ENCODE measurements at places on chromosomes 16 and 17.

- no peak for DNase-seq
Measured at GRCh38 chr17:46043606-46044005, 44.6 kb downstream of the STH start.

GRCh38 chr17:62714016-62714777, 86.7 kb downstream of the MRC2 start:
- no peak for DNase-seq

DNA sequence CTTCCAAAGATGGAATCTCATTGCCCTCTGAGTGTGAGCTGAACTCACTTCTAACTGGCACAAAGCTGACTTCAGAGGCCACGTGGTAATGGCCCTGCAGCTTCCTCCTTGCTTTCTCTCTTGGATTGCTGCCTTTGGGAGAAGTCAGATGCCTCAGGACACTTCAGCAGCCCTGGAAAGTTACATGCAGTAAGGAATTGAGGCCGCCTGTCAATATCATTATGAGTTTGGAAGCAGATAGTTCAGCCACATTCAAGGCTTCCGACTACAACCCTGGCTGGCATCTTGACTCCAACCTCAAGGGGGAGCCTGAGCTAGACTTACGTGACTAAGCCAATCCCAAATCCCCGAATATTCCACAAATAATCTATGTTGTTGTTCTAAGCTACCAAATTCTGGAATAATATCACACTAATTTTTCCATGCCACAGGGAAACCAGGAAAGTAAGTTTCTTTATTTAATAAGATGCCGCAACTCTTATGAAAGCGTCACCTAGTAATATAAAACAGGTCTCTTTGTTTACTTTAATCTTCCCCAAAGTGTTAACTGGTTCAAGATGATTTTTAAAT, 13.6 kb downstream of the CEP20 start:
- DNase-seq, result peak; percentile 69

GRCh38 chr17:2964831-2965230, 98.6 kb downstream of the OR1D5 start:
- DNase-seq, result no peak

- no peak for DNase-seq
Measured at GRCh38 chr17:38541281-38541680, 64.5 kb downstream of the SRCIN1 start.

DNA sequence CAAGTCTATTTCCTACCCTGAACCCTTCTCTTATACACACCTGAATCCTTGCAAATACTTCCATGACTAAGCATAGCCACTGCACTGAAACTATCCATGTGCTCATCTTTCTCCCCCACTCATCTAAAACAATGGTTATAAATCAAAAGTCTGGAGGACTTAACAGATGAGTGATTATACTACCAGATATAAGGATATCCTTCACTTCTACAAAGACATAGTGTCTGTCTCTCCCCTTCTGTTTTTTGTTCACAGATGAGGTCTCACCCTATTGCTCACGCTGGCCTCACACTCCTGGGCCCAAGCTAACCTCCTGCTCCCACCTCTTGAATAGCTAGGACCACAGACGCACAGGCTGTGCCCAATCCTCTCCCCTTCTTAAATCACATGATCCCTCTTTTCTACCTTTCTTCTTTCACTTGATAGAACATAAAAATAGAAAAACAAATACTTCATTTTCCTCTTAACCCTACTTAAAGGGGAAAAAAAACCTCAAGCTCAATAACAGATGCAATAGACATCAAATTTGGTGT, 19.2 kb downstream of the CEP112 start:
- no peak for DNase-seq

DNA sequence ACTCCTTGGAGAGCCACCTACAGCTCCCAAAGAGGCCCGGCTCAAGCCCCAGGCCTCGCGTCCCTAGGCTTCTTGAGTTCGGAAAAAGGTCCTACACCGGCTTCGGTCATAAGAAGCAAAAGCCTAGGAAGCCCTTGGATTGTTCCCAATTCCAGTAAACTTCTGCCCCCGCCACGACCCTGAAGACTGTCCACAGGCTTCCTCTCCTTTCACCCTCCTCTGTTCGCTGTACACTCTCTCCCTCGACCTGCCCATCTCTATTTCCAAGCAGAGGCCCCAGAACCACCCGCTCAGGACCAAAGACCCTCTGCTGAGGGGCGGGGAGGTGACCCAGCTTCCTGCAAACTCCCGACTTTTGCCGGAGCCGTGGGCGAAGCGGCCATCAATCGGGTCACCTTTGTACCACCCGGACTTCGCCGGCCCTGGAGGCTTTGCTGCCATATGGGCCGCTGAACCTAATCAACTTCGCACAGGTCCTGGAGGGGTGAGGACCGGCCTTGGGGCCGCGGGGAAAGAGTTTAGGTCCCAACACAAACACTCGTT, 2.7 kb downstream of the HOXB2 start:
- DNase-seq, result no peak

- no peak for DNase-seq
Measured at GRCh38 chr17:3007651-3008121, 55.7 kb downstream of the OR1D5 start.

GRCh38 chr17:81494626-81495377, 17.8 kb downstream of the ACTG1 start:
- no peak for DNase-seq

DNA sequence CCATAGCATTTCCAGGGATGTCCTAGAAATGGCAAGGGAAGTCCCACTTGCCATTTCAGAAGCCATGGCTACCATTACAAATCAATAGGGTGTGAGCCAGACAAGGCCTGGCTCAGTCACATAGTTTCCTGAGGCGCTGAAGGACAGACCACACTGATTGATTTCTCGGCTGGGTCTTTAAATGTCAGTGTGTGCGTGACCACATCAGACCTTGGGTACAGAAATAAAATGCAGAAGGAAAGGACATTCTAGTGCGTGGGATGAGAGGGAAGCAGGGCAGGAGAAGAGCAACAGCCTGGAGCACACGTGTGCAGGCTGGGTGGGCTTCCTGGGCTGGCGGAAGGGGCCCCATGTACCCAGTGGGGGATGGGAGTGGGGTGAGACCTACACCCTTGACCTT, 58.7 kb upstream of the LYRM9 start:
- DNase-seq, result no peak

GRCh38 chr17:65990593-65990992, 201.3 kb downstream of the CEP112 start:
- no peak for DNase-seq

- no peak for DNase-seq
Measured at GRCh38 chr17:60502145-60502544, 23.9 kb downstream of the APPBP2 start.

GRCh38 chr17:55743103-55743679, 7.7 kb upstream of the PCTP start:
- DNase-seq, result no peak

- DNase-seq, result no peak
Measured at GRCh38 chr17:48970865-48971687, 2.7 kb upstream of the GIP start.

DNA sequence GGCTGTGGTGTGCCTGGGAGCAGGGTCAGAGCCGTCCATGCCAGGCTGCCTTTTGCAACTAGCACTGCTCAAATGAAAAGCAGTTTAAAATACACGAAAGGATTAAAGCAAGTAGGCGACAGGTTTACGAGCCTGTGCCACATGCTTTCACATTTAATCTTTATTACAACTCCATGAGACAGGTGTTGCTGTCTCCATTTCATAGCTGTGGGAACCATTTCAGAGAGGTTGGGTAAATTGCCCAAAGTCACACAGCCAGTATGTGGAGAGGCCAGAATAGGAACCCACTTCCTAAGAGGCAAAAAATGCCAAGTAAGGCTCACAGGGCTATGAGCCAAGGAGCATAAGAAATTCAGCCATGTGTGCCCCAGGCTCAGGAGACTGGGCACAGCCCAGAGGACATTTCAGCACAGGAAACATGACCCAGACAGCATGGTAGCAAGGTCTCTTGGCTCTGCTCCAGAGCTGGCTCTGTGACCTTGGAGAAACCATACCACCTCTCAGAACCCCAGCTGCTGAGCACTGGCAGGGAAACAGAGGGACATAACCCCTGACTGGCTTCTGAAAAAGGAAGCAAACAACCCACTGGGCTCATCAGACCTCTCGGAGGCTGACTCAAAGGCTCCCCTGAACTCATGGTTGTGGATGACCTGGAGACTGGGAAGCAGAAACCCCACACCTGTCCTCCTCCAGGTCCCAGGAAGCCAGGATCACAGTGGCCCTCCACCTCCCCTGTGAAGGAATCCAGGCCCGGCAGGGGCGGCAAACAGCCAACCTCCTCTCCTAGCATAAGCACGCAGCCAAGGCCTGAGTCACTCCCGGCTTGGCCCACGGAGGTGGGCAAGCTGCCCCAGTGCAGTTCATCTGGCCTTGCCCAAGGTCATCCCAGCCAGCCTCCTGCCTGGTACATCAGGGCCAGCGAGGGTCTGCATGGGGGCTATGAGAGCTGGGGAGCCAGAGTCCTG, 40.3 kb upstream of the MRPS23 start:
- no peak for DNase-seq
